ENCODE measurements at places on chromosomes 1 and 21. TPM values are rescaled to one million over a fixed set of nuclear protein-coding genes. Genes with fewer than 3 reads are reported as not detected.
A peak's percentile ranks its signal among the peaks of the same experiment; 100 is the strongest.

DNA sequence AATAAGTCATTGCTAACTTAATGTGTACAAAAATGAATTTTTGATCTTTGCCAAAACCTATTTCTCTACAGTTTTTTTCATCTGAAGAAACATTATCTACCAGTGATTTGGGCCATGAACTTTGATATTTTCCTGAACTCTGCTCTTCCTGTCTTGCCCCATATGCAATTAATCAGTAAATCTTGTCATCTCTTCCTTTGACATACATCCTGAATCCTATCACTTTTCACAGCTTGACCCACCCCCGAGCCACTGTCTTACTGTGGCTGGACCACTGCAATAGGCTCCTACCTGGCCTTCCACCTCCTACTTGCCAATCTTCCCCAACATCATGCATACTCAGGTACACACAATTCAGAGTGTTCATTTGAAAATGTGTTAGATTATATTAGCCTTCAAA lies 46.4 kb downstream of the RGS13 start:
- no peak for DNase-seq

GRCh38 chr1:109877317-109877771 lies 33.3 kb upstream of the CSF1 start:
- peak; percentile 94 for DNase-seq

DNA sequence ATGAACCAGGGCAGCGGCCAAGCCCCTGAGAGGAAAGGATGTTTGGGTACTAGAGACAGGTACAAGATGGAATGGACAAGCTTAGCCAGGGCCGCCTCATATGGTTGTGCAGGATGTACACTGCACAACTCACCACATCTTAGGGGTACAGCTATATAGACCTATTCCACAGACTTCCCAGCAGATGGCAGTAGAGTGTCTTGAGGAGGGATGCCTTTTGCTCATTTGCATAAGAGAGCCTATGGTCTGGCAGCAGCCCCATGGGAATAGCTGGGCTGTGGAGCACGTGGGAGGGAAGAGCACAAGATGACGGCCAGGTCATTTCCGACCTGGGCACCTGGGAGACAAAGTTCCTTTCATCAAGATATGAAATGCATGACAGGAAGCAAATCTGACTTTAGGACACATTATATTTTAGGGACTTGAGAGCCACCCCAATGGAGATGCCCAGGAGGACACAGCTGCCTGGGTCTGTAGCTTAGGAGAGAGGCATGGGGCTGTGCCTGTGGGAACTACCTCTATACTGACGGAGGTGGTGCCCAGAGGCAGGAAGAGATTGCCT lies 215.5 kb downstream of the KCNJ6 start:
- peak; percentile 86 for DNase-seq

Gene SPRR2G
- not detected for total RNA-seq

Gene PCAT6
- total RNA-seq = not detected
